Activated T-helper 1 cell treated with anti-CD3 and anti-CD28 coated beads, Interleukin-2, amount 50 U/mL, for 16 hours (primary cell): ENCODE measurements at places on chromosomes 7 and 10.

- no peak for DNase-seq
Observed at GRCh38 chr7:134044682-134045081, 82.5 kb upstream of the LRGUK start.

DNA sequence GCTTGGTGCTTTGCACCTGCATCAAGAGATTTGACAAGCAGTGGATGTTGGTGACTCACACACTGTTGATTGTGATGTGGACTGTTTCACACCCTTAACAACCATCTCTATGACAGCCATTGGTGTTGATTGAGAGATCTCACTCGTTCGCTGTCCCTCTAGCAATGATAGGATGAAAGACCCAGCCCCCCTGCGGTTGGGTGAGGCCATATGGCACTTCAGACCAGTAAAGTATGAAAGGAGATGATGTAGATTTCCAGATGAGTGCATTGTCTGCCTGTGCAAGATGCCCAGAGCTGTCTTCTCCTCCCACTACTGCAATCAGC, 138.7 kb upstream of the PRR15 start:
- DNase-seq: no peak

DNA sequence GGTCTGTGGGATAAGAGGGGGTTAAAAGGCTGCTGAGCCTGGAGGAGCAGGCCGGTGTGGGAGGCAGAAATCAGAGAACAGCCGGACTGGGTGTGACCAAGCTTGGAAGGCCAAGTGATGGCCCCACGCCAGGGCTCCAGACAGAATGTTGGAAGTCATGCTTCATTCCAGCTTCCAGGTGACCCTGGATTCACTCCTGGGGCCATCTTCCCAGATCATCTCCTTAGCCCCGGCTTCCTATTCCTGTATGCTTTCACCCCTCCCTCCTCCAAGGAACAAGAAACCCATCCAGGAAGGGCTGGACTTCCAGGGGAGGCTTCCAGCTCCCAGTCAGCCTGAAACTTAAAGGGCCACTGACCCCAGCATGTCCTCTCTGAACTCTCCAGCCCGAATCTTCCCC, 1.0 kb downstream of the INMT start:
- no peak for DNase-seq

GRCh38 chr7:26599982-26600381, 264.4 kb downstream of the SKAP2 start:
- DNase-seq: no peak

DNA sequence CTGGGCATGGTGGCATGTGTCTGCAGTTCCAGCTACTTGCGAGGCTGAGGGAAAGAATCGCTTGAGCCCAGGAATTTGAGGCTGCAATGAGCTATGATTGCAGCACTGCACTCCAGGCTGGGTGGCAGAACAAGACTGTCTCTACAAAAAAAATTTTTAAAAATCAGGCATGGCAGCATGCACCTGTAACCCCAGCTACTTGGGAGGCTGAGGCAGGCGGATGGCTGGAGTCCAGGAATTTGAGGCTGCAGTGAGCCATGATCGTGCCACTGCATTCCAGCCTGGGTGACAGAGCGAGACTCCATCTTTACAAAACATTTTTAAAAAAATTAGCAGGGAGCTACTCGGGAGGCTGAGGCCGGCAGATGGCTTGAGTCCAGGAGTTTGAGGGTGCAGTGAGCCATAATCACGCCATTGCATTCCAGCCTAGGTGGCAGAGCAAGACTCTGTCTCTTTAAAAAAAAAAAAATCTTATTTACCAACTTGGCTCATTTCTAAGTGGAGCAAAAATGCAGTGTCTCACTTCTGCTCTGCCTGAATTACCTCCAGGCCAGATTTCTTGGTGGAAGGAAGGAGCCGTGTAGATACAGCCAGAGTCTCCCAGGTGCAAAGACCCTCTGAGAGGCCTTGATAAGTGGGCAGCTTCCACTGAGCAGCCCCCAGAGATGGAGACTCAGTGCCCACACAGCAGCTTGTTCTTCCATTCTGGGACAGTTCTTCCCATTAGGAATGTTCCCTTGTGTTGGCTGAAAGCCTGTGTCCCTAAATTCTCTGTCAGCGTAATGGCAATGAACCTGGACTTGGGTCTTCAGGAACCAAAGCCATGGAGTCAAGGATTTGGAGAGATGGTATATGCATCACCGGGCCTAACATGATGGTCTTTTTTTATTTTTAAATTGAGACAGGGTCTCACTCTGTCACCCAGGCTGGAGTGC, 30.0 kb downstream of the GTF2IRD1 start:
- DNase-seq: no peak

DNA sequence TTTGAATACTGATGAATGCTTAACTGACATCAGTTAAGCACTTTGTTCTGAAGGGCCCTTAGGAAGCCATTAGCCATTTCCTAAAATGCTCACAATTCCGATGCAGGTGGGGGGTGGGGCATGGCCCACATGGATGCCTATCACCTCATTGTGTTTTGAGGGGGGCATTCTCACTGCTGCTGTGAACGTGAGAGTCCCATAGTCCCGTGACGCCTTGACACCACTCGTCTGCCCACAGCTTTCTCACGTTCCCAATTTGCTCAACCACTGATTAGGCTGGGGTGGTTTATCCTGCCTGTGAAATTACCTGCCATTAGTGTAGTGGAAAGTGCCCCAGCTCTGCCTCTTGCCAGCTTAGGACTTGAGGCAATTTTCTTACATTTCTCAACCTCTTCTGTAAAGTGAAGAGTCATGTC, 31.9 kb downstream of the DUSP5 start:
- DNase-seq: no peak

- no peak for DNase-seq
Observed at GRCh38 chr7:42709284-42709683, 202.6 kb downstream of the C7orf25 start.

GRCh38 chr7:150860291-150860977, 8.1 kb downstream of the AOC1 start:
- DNase-seq: no peak

DNA sequence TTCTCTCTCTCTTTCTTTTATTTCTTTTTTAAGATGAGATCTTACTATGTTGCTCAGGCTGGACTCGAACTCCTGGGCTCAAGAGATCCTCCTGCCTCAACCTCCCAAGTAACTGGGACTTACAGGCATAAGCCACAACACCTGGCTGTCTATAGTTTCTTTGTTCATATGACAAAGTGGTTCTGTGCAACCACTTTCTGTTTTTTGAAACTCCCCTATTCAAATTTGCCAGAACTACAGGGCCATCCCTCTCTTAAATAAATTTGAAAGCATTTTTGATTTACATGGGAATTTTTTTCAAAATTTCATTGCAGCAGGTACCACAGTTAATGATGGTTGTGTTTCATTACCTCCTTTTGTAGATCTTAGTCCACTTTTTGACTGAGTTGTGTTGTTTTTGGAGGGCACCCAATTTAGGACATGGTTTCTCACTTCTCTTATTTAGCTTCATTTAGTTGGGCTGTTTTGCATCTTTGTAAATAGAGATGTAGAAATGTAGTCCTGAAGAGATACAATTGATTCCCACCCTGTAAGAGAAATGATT, 119.2 kb downstream of the LRRC4 start:
- no peak for DNase-seq

DNA sequence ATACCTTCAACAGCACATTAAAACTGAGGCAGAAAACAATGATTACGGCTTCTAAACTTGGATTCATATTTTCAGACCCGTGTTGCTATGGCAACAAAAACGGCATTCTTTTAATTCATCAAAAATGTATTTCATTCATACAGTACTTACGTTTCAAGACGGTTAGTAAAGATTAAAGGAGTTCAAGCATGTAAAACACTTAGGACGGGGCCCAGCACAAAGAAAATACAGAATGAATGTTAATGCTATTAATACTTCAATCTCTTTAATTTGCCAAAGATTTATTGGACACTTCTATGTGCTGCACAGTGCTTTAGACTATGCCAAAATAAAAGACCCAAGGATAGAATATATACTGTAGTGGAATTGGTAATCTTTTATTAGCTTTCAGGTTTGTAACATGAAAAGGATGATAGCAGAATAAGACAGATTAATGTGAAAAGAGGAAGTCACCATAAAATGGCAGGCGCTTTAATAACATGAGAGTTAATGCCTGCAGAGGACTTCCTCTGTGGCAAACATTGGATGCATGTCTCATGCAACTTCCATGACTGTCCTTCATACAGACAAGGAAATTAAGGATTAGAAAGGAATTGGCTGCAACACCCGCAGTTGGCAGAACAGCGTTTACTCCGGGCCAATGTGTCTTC, 201.6 kb upstream of the KLF6 start:
- no peak for DNase-seq

- no peak for DNase-seq
Observed at GRCh38 chr7:97138830-97139229, 21.3 kb downstream of the SDHAF3 start.

DNA sequence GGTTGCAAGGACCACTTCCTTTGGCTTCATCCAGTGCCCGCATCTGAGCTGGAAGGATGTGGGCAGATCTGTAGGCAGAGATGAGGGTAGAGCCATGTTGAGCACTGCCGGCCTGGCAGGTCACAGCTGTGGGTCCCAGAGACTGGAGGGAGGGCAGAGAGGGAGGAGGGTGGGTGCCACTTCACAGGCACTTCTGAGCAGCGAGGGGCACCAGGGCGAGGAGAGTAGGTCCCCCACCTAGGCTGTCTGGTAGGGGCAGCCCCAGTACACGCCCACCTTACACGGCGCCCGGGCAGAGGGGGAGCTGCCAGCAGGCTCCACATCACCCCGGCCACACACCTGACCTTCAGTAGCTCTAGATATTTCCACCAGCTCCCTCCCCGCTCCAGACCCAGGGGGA, 473.0 kb upstream of the FOXK1 start:
- DNase-seq: no peak

- no peak for DNase-seq
Observed at GRCh38 chr7:37262181-37262580, 186.5 kb downstream of the ELMO1 start.

DNA sequence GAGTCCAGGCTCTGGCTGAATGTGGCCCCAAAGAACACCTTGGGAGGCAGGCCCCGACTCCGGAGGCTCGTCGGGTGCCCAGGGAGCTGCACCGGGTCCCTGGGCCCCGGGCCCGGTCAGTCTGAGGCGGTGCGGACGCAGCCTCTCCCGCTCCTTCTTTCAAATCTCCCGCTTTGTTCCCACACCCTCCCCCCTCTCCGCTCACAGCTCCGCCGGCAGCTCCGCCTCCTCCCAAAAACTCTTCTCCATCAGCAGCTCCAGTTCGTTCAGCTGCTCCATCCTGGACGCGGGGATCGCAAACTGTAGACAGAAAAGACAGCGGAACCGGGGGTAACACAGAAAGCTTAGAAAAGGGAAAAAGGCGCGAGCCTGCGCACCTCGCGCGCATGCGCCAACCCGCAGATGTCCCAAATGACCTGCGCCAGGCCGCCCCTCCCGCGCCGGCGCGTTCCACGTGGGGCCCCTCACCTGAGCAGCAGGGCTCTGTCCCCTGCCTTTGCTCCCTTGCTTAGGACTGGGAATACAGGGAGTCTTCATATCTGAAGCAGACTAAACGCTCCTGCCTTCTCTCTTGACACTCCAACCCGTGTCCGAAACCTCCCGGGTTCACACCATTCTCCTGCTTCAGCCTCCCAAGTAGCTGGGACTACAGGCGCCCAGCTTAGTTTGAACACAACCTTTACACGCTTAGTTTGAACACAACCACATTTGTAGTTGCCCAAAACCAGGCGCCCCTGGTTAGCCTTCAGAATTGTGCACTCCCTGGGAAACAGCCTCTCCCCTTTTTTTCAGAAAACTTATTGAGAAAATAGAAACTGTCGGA, at the start of gene DNA2:
Gene DNA2, minus strand, starts transcription at position 388 of the 823 bp plus-strand sequence. Its CDS starts 109 bp downstream, at position 279.
- peak; percentile 37 for DNase-seq

DNA sequence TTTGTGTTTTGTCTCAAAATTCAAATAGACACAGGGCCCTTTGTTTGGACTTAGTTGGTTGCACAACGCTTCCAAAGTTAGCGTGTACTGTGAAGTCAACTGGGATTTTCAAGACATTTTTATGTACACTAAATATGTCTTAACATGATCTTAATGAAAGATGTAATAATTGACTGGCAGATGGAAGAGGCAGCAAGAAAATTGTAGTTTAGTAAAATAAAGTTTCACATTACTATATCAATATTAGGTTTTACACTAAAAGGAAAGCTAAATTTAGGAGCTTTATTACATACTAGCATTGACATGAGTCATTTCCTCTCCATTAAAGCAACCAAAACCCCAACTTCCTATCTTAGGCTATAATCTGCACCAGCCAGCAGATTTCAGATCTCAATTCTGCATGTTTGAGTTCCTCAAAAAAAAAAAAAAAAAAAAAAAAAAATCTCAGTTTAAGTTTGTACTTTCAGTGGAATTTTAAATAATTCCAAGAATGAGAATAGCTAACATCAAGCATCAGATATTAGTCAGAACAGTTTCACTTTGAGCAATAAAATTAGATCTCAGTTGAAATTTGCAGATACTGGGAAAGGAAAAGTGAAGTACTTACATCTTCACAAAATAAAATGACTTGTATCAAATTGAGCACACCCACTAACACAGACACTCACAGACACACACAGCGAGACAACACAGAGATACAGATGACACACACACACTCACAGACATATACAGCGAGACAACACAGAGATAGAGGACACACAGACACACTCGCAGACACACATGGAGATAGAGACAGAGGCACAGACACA, 346.6 kb upstream of the KLF6 start:
- no peak for DNase-seq

DNA sequence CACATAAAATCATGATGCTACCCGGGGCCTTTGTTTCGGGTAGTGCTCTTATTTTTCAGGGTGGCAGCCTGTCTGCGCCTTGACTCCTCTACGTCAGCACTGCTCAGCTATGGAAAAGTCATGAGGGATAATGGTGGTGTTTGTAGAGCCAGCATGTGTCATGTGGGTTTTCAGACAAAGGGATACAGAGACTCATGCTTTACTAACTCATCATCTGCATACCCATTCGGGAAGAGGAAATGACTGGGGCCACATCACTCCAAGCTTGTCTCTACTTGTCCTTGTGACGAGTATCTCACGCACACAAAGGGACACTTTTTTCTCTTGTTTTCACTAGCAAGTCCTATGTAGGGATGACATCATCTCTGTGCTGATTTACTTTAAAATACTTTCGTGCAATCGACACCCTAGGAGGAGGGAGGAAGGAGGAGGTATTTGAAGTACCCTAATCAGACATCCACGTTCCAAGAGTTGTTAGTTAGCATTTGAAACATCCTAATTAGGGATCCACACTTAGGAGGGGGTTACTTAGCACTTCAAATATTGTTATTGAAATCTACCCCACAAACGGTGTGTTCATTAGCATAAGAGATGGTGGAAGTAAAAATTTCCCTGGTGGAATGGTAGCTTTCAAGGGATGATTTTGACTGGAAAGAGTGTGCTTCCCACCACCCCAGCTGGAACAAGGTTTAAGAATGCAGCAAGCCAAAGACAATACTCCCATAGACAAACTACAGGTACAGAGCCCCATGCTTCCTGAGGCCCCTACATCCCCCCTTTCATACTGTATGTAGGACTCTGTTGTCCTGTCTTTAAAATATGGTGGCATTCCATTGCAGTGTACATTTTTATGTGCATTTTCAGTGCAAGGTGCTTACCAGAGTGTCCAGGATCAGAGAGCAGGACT, 52.0 kb downstream of the THNSL1 start:
- no peak for DNase-seq

DNA sequence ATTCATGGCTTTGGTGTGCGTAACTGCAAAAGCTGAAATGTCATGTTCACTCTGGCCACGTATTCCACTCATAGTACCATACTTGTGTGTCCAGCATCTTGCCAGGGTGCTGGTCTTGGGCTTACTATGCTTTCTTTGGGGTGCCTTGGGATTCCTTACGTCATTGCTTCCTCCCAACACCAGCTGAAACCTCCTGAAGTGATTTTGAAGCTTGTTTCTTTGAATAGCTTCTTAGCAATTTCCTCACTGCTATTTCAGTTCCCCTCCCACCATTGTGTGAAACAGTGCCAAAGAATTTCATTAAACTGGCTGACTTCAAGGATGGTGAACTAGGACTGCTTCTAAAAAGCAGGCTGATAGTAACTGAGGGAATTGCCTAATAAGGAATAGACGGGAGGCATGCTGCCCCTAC, 36.9 kb downstream of the ENTPD1 start:
- DNase-seq: no peak
